ENCODE measurements at places on chromosomes 4 and X. TPM values are rescaled to one million over a fixed set of nuclear protein-coding genes. Genes with fewer than 3 reads are reported as not detected.

Gene UGT2A3
- not detected for total RNA-seq

Gene SPANXA2
- total RNA-seq: not detected

Gene PAGE2B
- total RNA-seq: not detected

Gene CLIC2
- 3.2 TPM for total RNA-seq

Gene MND1
- 9.5 TPM for total RNA-seq

Gene REPS2
- 26.3 TPM for total RNA-seq

Gene ARAF
- total RNA-seq: 9.5 TPM

Gene SPCS3
- total RNA-seq: 140 TPM

Gene PLK4
- 11.8 TPM for total RNA-seq

Gene TMSB15C
- 30.4 TPM for total RNA-seq

Gene P2RY10
- total RNA-seq: not detected

Gene TMSB15B
- 22.4 TPM for total RNA-seq

Gene TCEAL5
- total RNA-seq: 13.6 TPM

Gene CSAG1
- not detected for total RNA-seq

Gene ADRA2C
- total RNA-seq: 4.8 TPM

Gene ITGB1BP2
- total RNA-seq: 2.5 TPM

Gene USP17L13
- total RNA-seq: not detected

Gene TMEM255A
- 5.5 TPM for total RNA-seq

Gene SLC4A4
- 61.1 TPM for total RNA-seq
